ENCODE measurements at places on chromosomes 2 and 18.

DNA sequence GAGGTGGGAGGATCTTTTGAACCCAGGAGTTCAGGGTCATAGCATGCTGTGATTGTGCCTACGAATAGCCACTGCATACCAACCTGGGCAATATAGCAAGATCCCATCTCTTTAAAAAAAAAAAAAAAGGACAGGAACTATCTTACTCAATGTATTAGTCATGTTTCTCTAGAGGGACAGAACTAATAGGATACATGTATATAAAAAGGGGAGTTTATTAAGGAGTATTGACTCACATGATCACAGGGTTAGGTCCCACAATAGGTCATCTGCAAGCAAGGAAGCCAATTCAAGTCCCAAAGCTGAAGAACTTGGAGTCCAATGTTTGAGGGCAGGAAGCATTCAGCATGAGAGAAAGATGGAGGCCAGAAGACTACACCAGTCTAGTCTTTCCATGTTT, 18.8 kb upstream of the CASP10 start:
- no peak for DNase-seq

DNA sequence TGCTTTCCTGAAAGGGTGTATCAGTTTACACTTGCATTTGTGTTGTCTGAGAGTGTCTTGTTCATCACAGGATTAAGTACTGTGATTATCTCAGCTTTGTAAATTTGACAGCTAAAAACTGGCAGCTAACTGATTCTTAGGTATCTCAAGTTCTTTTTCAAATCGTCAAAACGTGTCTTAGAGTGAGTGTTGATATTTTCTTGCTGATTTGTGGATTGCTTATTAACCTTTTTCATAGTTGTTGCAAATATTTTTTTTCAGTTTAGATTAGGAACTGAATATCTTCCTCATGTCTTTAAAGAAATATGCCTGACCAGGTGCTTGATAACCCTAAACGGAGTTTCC, 41.9 kb downstream of the LRRFIP1 start:
- no peak for DNase-seq

DNA sequence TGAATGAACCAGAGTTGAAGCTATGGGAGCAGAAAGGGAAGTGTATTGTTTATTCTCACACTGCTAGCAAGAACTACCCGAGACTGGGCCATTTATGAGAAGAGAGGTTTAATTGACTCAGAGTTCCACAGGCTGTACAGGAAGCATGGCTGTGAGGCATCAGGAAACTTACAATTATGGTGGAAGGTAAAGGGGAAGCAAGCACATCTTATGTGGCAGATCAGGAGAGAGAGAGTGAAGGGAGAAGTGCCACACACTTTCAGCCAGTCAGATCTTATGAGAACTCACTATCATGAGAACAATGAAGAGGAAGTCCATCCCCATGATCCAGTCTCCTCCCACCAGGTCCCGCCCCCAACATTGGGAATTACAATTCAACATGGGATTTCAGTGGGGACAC, 383.2 kb upstream of the SLC14A2 start:
- no peak for DNase-seq

- no peak for DNase-seq
Measured at GRCh38 chr2:224640679-224641078, 55.5 kb upstream of the CUL3 start.

- DNase-seq: no peak
Measured at GRCh38 chr2:98524168-98524567, 79.5 kb downstream of the INPP4A start.

- DNase-seq: no peak
Measured at GRCh38 chr2:191565647-191566198, 112.2 kb upstream of the NABP1 start.

- DNase-seq: no peak
Measured at GRCh38 chr2:95041060-95041823, 15.7 kb downstream of the MAL start.

All from NCI-H1694 treated with DMSO at 0.1 percent for 48 hours (cell line).